ENCODE measurements at places on chromosomes 12 and 14.
A peak's percentile ranks its signal among the peaks of the same experiment; 100 is the strongest.

- DNase-seq, result no peak
Observed at GRCh38 chr14:59265808-59266207, 77.3 kb downstream of the DAAM1 start.

DNA sequence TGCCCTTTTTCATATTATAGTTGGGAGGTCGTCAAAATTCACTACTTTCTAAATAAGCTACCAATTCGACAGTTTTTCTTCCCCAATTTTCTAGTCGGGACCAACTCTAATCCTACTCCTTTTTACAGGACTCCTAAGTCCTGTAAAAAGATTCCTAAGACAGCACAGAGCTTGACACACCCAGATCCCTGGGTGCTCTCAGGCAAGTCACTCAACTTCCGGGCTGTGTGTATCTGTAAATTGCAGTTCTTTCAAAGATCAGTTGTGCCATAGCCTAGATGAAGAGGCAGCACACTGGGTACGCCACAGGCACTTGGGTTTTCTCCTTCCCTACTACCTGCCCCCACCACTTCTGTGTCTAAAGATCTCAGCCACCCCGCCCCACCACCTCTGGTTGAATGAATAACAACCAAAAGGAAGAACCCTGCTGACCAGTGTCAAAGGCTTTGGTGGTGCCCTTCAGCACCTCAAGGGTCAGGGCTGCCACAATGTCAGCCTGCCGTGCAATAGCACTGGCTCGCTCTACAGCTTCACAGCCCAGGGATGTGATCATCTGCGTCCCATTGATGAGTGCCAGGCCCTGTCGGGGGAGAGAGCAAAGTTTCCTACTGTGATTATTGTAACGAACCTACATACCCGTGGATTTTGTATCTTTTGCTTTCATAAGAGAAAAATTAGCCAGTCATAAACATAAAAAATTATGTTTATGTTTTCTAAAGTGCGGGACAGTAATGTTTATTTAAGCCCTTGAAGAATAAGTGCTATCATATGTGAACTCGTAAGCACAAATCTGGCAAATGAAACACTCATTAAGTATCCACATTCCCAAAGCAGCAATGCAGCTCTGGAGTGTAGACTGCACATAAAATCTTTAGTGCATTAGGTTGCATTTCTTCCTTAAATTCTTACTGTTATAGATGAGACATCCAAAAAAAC, 9.2 kb downstream of the HAL start:
- DNase-seq, result no peak

DNA sequence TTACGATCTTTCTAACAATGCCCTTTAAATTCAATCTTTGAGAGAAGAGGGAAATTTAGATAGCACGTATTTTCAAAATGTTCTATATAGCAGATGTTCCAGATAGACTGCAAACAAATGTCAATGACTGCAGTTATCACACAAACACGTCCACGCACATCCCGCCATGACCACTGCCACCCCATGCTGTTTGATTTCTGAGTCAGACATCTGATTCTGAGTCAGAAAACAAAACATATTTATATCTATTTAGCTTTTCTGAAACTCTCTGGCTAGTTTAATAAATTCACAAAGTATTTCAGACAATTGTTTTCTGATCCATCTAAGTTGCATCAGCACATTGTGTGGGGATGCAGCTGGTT, 105.9 kb upstream of the BCAT1 start:
- no peak for DNase-seq

- DNase-seq, result peak; percentile 63
Observed at GRCh38 chr12:88471331-88472045, 108.8 kb downstream of the KITLG start.

DNA sequence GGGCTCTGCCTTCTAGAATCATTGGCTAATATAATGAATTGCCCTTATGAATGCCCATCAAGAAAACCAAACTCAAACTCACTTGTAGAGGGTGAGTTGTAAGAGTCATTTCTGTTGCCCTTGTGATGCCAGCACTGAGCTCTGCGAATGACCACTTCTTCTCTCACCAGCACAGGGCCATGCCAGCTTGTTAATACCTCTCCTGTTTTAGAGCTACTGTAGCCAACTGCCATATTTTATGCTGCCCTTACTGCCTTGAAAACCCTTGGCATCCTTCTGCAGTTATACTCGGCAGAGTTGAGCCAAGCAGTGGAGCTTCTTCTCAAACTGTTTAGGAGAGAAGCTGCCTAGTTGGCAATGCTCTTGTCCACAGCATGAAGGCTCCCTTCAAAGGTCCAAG, 8.1 kb downstream of the KRT75 start:
- no peak for DNase-seq

DNA sequence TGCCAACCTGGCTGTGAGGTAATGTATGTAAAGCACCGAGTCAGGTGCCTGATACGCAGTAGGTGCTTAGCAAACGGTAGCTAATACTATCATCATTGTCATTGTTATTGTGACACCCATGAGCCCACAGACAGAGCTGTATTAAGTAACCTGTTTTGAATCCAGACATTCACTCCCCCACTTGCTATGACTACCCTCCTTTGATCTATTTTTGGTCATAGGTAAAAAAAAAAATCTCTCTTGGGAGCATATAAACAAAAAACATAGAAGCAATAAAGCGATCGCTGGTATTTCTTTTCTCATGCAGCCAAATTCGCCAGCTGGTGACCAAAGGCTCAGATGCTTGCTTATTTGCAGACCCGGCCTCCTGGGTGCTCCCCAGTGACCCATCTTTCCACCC, 330.2 kb downstream of the DPF3 start:
- DNase-seq, result no peak

- DNase-seq, result no peak
Observed at GRCh38 chr12:29843036-29843435, 59.3 kb upstream of the TMTC1 start.

DNA sequence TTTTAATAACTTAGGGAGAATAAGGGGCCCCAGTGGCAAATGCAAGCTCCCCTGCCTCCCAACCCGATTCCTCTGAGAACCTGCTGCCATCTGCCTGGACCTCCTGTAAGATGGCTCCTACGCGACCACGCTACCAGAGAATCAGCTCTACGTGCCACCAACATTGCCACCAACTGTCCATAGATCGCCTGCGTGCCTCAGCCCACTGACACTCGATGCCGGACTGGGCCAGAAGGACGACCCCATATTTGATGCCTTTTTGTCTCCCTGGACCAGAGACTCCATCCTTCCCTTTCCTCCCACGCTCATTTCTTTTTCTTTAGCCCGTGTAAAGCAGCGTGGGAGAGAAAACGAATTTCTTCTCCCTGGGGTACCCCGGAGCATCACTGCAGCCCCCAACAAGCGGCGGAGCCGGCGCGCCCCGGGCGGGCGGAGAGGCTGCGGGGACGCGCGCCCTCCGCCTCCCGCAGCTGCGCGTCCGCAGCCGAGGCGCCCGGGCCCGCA, 565 bp upstream of the KLHL42 start:
- DNase-seq, result no peak

DNA sequence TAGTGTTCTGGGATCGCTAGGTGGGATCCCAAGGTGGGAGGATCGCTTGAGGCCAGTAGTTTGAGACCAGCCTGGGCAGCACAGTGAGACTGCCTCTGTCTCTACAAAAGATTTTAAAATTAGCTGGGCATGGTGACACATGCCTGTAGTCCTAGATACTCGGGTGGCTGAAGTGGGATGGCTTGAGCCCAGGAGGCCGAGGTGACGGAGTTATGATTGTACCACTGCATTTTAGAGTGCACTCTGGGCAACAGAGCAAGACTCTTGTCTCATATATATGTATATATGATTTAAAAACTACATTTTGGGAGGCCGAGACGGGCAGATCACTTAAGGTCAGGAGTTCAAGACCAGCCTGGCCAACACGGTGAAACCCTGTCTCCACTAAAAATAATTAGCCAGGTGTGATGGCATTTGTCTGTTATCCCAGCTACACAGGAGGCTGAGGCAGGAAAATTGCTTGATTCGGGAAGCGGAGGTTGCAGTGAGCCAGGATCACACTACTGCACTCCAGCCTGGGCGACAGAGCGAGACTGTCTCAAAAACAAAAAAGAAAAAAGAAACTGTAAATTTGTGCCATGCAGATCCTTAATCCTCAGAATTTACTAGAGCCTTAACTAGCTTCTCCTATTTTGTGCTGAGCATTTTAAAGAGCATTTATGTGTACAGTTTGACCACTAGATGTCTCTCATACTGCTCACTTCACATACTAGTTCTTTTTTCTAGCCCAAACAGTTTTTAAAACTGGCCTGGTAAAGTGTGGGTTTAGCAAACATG, 114.8 kb downstream of the MON2 start:
- DNase-seq, result peak; percentile 43

- no peak for DNase-seq
Observed at GRCh38 chr12:22289250-22289649, 45.3 kb downstream of the ST8SIA1 start.

DNA sequence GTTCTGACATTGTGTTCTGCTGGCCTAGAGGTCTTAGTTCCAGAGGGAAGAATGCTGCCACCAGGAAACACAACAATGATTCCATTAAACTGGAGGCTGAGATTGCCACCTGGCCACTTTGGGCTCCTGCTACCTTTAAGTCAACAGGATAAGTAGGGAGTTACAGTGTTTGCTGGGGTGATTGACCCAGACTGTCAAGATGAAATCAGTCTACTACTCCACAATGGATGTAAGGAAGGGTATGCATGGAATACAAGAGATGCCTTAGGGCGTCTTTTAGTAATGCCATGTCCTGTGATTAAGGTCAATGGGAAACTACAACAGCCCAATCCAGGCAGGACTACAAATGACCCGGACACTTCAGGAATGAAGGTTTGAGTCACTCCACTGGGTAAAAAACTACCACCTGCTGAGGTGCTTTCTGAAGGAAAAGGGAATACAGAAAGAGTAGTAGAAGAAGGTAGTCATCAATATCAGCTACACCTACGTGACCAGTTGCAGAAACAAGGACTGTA, 852.6 kb downstream of the LRFN5 start:
- no peak for DNase-seq

GRCh38 chr14:94483071-94483451, 7.1 kb upstream of the SERPINA9 start:
- DNase-seq, result no peak

GRCh38 chr12:88775742-88776151, 195.5 kb upstream of the KITLG start:
- DNase-seq, result no peak

GRCh38 chr14:53744857-53745256, 211.8 kb downstream of the BMP4 start:
- no peak for DNase-seq

DNA sequence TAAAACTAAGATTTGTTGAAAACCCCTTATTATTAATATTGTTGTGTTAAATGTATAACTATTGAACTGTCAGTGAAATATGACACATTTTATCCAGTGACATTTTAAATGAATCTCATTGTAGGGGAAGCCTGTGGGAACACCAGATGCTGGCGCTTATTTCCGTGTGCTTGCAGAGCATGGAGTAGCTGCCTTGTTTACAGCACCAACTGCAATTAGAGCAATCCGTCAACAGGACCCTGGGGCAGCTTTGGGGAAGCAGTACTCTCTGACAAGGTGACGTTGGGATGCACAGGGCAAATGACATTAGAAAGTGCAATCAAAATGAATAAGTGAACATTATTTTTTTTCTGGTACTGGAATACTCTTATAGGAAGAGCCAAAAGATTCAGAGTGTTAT, 96.8 kb downstream of the ACSS3 start:
- DNase-seq, result no peak

- no peak for DNase-seq
Observed at GRCh38 chr12:2335513-2335912, 282.7 kb downstream of the CACNA1C start.

GRCh38 chr12:61095111-61095510, 1165.1 kb upstream of the USP15 start:
- DNase-seq, result no peak

GRCh38 chr14:24184104-24184970, 4.3 kb downstream of the IPO4 start:
- no peak for DNase-seq

DNA sequence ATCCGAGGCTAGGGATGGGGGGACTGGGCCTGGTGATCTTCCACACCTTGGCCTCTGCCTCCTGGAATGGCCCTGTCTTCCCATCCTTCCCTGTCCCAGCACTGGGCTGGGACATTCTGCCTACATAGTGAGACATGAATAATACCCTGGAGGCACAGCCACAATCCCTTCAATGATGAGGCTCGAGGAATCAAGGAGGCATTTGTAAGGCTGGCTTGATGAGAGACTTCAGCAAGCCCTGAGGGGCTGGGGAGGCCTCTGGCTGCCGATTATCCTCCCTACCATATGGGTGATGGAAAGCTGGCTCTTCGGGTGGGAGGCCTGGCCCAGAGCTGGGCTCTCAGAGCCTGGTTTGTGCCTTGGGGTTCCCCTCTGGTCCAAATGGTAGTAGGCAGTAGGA, 92.5 kb downstream of the CALM1 start:
- DNase-seq, result no peak

GRCh38 chr12:100493396-100494012, 19.8 kb downstream of the NR1H4 start:
- no peak for DNase-seq

DNA sequence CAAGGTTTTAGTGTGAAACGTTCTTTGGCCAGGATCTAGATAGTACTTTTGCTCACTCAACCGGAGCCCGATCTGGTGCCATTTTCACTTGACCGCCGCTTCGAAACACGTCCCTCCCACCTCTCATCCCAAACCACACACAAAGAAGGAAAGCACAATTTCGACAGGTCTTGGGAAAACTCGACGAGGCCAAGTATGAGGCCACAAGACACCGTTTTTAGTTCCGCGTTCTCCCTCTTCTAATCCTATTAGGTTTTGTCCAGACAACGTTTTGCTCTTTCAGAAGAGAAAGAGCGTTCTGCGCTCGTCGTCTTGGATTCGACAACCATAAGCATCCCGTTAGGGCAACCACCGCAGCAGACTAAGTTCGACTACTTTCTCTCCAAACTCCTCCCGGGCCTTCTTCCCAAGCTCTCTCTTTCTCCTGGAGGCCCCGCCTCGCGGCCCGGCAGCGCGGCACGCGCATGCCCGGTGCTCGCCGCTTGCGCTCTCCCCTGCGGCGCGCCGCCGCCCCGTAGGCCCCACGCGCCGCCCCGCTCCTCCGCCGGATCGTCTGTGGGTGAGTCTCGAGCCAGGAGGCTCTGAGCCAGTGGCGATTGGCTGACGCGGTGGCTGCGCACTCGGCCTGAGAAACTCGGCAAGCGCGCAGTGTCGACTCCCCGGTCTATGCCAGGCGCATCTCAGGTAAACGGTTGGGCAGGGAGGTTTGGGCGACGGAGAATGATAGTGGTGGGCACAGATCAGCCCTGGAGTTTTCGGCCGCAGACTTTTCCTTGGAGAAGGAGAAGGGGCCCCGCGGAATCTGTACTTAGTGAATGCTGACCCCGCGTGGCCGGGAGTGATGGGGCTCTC, at the start of gene MIPOL1:
Gene MIPOL1, plus strand, starts transcription at position 517 of the 852 bp plus-strand sequence. CDS start 49,952 bp downstream, outside the sequence.
- peak; percentile 61 for DNase-seq
